Lung (tissue), 17 donors: ENCODE measurements at places on chromosomes 12 and 14. TPM values are rescaled to one million over a fixed set of nuclear protein-coding genes. Genes with fewer than 3 reads are reported as not detected.
A peak's percentile ranks its signal among the peaks of the same experiment; 100 is the strongest.

The FAM222A gene
- total RNA-seq: 2.6 TPM

DNA sequence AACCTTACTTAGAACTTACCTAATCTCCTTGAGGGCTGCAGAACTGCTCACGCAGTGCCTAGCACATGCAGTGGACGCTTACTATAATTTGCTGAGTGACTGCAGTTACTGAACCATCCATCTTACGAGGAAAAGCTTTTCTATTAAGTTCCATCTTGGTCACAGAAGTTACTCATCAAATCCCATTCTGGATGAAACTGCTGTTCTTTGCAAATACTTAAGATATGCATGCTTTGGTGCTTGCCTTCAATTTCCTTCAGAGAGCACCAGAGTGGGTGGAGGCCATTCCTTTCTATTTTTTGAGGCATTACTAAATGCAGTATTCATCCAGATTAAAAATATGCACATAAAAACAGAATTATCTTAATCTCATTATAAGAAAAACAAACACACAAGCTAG, 17.7 kb upstream of the PELI2 start:
- DNase-seq: no peak

GRCh38 chr12:109782326-109782703, 50.9 kb downstream of the TRPV4 start:
- DNase-seq: no peak

GRCh38 chr12:54195737-54196347, 7.1 kb upstream of the SMUG1 start:
- DNase-seq: peak; percentile 83

DNA sequence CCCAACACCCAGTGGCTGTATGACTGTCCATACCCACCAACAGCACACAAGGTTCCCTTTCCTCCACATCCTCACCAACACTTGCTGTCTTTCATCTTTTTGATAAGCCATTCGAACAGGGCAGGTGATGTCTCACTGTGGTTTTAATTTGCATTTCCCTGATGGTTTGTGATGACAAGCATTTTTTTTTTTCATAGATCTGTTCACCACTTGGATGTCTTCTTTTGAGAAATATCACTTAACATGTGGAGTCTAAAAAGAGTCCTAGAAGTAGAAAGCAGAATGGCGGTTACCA, 198.1 kb upstream of the DIO3 start:
- DNase-seq: no peak

GRCh38 chr12:64600164-64600561, 10.1 kb upstream of the RASSF3 start:
- no peak for DNase-seq

DNA sequence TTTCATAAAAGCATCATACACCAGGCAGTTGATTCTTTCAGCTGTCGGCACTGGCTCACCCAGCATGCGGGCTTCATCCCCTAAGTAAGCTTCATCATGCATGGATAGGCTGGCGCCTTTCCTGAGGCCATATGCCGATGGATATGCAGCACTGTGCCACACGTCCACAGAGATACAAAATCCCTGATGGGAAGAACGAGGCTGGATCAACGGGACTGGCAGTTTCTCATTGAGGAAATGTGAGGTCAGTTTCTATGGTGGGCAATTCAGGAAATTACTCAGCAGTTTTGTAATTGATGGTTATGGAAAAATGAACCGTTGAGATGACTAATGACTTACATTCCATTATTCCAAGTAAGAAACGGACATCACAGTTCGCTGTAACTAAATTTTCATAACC, 453.8 kb downstream of the TMEM121 start:
- no peak for DNase-seq

GRCh38 chr14:36662543-36663403, 1.1 kb downstream of the PAX9 start:
- no peak for DNase-seq

DNA sequence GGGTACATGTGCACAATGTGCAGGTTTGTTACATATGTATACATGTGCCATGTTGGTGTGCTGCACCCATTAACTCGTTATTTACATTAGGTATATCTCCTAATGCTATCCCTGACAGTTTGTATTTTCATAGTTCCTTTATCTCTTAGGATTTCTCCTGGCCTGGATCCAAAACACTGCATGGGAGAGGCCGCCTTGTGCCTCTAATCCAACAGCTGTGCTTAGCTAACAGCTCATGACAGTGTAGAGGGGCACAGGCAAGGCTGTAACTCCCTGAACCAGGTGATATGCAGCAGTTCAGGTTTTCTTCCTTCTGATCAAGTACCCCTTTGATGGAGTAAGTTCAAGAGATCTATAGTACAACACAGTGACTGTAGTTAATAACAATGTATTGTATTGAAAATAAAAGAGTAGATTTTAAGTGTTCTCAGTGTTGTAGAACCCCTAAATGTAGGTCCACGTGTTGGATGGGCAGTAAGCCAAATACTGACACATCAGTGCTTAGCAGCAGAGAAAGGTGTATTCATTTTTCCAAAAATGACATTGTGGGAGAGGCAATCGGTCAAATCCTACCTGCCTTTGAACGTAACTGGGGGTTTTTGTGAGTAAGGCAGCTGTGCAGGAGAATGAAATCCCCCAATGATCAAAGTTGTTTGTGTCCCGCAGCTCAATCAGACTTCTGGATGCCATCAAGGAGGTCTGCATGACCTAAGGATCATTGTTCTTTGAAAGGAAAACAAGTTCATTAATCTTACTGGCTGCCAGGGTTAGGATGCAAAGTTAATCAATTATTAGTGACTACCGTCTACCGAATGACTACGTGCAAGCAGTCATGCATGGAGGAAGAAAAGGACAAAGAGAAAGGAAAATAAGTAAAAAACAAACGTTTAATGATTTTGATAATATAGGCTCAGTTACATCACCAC, 89.3 kb upstream of the FGD4 start:
- no peak for DNase-seq
